Activated T-helper 1 cell treated with Interleukin-2 at 50 U/mL for 16 hours (primary cell): ENCODE measurements at places on chromosomes 12 and 14.

- DNase-seq: no peak
Observed at GRCh38 chr12:123990511-123990910, 17.5 kb downstream of the ZNF664 start.

DNA sequence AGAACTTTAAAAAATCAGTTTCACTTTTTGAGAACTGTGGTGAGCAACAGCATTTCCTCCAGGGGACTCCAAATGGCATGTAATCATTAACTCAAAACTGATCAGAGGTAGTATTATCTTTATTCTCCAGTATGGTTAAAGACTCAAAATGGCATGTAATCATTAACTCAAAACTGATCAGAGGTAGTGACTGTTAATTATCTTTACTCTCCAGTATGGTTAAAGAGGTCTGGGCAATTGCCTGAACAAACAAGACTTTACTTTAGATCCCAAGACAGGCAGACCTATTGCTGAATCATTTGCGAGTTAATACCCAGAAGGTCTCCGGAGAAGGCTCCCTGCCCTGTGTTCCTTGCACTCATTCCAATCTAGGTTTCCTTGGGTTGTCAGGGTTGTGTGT lies 6.6 kb upstream of the ACADS start:
- no peak for DNase-seq

GRCh38 chr12:53325511-53326061 lies 4.2 kb upstream of the AAAS start:
- DNase-seq: no peak

DNA sequence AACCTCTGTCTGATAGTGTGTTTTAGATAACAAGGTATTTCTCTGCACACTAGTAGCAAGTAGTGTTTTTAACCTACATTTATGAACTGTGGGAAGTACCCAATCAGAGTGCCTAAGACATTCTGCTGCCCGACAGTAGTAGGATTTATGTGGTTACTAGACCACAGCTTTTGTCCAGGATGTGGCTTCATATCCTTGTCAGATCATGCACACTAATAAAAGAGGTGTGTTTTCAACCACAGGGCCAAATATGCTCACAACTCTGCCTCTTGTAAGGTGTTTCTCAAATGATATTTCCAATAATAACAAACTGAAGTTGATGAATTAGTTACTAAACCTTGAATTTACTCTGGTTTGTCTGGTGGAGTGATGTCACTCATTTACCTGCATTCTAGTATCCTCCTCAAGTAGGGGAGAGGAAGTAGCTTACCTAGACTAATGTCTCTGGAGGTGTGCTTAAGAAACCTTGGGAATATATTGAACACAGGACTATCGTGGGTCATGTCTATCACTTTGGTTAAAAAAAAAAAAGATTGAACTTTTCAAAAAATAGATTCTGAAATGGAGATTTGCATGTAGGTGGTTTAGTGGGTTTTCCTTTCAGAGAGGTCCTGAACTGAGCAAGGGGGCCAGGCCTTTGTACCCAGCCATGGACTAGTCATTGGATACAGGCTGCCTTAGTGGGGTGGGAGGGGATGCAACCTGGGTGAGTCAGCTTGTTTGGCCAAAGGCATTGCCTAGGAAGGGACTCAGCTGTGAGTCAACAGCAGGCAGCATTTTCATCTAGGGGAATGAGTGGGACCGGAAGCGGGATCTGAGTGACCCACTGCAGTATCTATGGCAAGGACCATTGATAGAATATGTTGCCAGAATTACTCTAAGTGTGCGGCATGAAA lies 14.1 kb downstream of the FBXW8 start:
- DNase-seq: no peak

DNA sequence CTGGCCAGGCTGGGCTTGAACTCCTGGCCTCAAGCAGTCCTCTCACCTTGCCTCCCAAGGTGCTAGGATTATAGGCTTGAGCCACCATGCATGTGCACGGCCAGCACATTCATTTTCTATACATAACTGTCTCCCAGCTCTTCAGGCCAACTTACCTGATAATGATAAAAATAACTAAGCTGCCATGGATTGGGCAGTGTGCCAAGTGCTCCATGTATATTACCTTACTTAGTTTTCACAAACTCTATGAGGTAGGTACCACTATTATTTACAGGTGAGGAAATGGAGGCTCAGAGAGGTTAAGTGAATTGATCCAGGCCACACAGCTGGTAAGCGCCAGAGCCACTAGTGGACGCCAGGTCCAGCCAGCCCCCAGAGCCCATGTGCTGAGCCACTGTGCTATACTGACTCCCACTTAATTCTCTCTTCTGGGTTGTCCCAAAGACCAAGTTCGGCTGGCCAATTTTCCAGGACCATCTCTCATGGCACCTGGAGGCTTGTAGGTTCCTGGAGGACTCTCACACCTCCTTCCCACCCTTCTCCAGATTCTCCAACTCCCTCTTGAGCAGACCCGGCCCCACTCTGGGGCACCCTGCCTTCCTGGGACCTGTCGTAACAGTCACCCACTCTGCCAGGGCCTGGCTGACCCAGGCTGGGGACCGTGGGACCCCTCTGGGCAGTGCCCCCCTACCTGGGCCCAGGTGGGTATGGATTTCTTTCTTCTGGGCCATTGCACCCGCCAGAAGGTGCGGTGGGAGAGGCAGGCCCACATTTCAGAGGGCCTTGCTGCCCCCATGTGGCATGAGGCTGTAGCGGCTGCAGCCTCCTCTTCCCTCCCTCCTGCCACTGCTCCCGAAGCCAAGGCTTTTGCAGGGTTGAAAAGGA lies 30.2 kb upstream of the CIPC start:
- DNase-seq: peak; percentile 34

- DNase-seq: no peak
Observed at GRCh38 chr14:91371990-91372375, 45.6 kb downstream of the CCDC88C start.

DNA sequence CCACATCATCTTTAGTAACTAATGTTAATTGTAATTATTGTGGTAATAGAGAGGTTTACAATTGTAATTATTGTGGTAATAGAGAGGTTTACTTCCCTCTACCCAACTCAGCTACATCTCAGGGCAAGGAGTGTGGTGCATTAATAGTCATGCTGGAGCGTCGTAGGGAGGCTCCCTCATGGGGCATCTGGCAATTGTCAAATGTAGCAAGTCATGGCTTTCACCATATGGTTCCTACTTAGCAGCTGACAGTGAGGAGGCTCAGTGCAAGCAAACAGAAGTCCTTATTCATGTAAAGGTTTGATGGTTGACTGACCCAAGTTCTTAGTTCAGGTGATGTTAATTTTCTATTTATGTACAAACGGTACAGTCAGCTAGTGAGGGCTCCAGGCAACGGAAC lies 1012.0 kb downstream of the FLRT2 start:
- DNase-seq: no peak

DNA sequence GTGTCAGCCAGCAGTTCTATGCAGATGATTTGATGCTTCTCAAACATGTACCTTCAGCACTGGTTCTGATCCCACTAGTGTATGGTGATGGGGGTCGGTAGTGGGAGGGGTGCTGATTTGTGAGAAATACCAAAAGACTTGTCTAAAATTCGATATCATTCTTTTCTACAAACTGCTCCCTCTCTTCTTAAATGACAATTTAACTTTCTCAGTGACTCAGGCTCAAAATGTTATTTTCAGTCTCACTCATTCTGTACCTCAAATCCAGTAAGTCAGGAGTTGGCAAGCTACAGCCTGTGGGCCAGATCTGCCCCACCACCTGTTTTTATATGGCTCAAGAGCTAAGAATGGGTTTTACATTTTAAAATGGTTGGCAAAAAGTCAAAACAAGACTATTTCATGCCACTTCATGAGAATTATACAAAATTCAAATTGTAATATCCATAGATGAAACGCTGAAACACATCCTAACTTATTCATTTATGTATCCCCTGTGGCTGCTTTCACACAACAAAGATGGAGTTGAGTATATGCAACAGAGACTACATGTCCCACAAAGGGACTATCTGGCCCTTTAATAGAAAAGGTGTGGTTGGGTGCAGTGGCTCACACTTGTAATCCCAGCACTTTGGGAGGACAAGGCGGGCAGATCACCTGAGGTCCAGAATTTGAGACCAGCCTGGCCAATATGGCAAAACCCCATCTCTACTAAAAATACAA lies 6.6 kb upstream of the NOP2 start:
- no peak for DNase-seq

- DNase-seq: no peak
Observed at GRCh38 chr14:50212726-50213125, 18.7 kb downstream of the SOS2 start.

- DNase-seq: no peak
Observed at GRCh38 chr12:96323906-96324305, 76.3 kb downstream of the CDK17 start.

GRCh38 chr14:69441948-69442347 lies 42.6 kb upstream of the PLEKHD1 start:
- no peak for DNase-seq

DNA sequence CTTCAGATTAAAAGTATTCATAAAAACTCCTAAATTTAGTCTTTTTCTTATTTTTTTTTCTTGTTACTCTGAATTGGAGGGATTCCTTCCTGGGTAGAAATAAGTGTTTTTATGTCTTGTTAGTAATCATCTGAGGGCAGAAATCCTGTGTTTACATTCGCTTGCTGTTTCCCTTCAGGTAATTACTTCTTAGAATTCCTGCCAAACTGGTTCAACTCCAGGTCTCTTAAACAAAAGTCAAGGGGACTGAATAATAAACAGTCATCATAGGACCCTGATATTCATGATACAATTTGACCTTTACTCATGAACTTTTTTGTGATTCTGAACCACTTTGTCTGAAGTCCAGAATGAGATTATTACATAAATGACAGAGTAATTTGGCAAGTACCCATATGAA lies 843.9 kb downstream of the FLRT2 start:
- DNase-seq: no peak

DNA sequence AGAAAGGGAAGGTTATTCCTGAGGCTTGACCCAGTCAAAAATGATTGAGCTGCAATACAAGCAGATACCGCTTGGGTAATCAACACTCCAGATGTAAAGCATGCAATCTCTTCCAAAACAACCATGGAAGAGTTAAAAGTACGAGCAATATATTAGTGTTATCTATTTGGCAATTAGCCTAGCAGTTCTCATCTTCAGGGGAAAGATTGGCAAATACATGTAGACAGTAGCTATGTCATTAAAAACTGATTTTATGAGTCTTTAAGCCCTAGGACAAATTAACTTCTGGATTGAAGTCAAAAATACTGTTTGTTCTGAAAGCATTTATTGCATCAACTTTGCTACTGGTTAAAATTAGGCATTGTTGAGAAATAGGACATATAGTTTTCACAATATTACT lies 9.3 kb upstream of the GYS2 start:
- no peak for DNase-seq

- no peak for DNase-seq
Observed at GRCh38 chr12:112939761-112940381, 1.6 kb downstream of the OAS3 start.

- DNase-seq: no peak
Observed at GRCh38 chr14:65320661-65321308, 91.7 kb upstream of the FUT8 start.

DNA sequence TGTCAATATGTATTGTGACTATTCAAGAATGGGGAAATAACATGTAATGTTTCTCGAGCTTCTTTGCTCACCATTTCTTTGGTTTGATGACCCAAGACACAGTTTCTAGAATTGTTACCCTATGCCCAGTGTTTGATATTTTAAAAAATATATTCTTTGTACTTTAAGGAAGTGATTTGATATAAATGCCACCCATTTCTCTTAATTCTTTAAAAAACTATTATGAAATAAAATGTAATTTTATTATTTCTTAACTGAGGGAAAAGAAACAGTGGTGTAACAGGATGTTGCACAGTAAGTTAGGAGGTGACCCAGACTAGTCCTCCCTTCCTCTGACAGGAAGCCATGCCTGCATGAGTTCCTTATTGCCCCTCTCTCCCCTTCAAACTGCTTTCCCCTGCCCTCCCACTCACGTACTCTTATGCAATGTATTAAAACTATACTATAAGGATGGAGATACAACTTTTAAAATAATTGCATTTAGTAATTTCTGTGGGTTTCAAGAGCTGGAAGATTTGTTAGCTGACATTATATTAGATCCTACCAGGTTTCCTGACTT lies 279.4 kb downstream of the TMTC2 start:
- DNase-seq: no peak
